Activated CD4-positive, CD25-positive, alpha-beta regulatory T cell treated with anti-CD3 and anti-CD28 coated beads, Interleukin-2, amount 50 U/mL, for 16 hours (primary cell): ENCODE measurements at places on chromosomes 13 and 19.
A peak's percentile ranks its signal among the peaks of the same experiment; 100 is the strongest.

GRCh38 chr13:53105890-53106289 lies 77.3 kb downstream of the OLFM4 start:
- no peak for DNase-seq

DNA sequence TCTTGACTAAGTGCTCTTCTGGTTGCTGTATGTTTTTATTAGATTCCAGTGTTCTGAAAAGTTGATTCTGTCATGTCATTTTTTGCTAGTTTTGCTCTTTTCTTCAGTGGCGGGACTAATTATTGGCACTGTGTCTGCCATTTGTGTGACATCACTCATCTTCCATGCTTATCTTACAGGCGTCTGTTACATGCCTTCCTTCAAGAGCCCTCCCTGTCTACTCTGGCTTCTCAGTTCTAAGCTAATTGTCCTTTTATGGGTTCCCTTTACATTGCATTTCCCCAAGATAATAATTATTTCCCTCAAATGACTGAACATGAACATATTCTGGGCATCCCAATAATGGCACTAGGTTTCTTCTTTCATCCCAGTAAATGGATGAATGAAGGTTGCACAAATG lies 459.1 kb downstream of the DCT start:
- no peak for DNase-seq

GRCh38 chr13:58806401-58806800 lies 1174.9 kb downstream of the PCDH17 start:
- DNase-seq: no peak

GRCh38 chr13:42279986-42280385 lies 8.0 kb downstream of the AKAP11 start:
- no peak for DNase-seq

DNA sequence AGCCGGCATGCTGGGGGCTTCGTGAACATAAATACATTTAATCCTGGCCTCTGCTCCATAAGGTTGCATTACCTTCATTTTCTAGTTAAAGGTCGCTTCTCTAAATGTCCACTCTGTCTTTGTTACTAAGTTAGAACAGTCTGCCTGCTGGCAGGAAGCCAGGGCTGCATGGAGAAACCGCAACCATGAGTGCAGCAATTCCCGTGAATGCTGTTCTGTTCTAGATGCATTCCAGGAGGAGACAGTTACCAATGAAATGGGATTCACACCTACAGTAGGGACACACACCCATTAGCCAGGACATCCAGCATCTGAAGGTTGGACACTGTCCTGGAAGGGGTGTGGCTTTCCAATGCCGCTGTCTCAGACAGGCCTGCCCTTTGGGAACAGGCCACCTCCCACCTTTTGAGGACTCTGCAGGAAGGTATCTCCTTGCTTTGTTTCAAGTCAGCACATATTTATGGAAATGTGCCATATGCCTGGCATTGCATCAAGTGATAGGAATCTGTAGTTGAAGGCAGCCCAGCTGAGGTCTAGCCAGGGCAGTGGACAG lies 129.7 kb downstream of the SLC7A1 start:
- DNase-seq: no peak

- no peak for DNase-seq
Observed at GRCh38 chr13:92221916-92222315, 823.5 kb downstream of the GPC5 start.

- no peak for DNase-seq
Observed at GRCh38 chr13:112576191-112576590, 11.8 kb downstream of the TUBGCP3 start.

- DNase-seq: no peak
Observed at GRCh38 chr13:109454167-109454917, 332.0 kb downstream of the IRS2 start.

- no peak for DNase-seq
Observed at GRCh38 chr19:19171821-19172532, 1.9 kb upstream of the MEF2B start.

GRCh38 chr19:41588497-41589209 lies 12.7 kb downstream of the CEACAM21 start:
- DNase-seq: no peak

DNA sequence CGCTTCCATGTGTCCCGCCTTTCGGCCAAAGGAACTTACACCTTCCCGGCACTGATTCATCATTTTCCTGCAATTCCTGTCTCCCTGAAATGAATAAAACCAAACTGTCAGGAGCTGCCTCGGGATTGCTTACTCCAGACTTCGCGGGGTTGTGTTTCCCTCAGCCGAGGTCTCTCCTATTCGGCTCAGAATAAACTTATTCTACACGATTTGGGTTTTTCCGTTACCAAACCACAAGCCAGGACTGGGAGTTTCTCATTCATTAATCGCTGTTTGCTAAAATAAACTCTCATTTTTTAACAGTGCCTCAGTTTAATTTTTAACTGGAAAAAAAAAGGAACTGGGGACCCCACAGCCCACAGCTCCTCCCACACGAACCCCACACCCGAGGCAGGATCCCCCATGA lies 667 bp downstream of the ZNF878 start:
- no peak for DNase-seq

DNA sequence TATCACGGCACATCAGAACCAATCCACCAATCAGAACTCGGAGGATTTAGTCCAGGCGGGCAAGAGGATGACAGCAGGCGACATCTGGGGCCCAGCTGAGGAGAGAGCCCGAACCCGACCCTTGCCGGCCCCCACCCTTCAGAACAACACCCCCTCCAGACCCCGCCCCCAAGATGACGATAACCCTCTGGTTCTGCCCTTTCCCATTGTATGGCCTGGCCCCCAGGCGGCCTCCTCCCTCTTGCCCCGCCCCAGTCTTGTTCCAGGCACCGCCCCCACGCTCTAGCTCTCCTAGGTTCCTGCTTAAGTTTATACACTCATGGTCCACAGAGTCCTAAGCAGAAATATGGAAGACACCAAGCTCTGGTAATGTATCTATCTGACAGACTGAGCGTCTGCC lies 2.8 kb upstream of the ZNF83 start:
- no peak for DNase-seq

GRCh38 chr19:11767633-11768133 lies 883 bp downstream of the ZNF441 start:
- DNase-seq: no peak

- DNase-seq: no peak
Observed at GRCh38 chr13:45105895-45106294, 14.4 kb upstream of the GTF2F2 start.

- DNase-seq: no peak
Observed at GRCh38 chr13:24212674-24213073, 52.2 kb downstream of the SPATA13 start.

GRCh38 chr13:90968166-90968904 lies 379.2 kb upstream of the MIR17HG start:
- DNase-seq: no peak

- no peak for DNase-seq
Observed at GRCh38 chr19:18515959-18516358, 5.9 kb downstream of the ELL start.

DNA sequence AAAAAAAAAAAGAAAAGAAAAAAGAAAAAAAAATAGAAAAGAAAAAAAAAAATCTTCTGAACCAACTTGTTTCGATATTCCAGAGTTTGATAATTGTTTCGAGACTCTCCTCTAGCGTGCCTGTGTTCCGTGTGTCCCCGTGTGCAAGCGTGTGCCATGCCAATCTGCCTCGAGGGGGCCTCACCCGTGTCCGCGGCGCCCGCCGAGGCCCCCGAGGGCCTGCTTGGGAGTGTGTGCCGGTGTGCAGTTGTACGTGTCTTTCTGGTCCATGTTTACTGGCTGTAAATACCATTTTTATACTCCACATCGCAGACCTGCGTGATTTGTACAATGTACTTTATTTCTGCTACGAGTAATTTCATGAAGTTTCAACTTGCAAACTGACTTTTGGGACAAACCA lies 69.9 kb upstream of the NFIC start:
- DNase-seq: no peak

DNA sequence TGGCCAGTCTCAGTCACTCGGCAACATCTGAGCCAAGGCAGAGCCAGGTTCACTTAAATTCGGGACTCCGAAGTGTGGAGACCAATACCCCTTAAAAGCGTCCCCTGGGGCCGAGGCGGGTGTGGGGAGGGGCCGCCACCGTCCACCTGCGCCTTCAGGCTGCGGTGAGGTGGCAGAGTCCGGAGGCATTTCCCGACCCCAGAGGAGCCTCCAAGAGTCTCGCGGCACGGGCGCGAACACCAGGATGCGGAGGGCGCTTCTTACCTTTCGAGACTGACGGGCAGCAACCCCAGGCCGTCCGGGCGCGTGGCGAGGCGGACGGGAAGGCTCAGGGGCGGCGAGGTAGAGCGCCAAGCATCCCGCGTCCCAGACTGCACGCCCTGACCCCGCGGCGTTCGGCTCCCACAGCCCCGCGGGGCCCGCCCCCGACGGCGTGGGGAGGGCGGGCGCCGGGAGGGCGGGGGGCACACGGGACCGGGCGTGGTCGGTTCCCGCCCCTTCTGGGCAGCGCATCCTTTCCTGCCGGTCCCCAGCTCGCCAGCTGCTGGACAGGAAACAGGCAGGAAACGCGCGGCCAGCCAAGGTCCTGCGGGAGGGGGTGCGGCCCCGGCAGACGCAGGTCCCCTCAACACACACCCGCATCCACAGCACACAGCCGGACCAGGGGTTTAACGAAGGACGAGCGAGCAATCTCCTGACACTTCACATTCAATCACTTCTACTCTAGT lies at the start of gene THSD1:
Gene THSD1 (minus strand): TSS at position 406 of the 728 bp plus-strand sequence. CDS start 3,572 bp downstream, outside the sequence.
- no peak for DNase-seq

- DNase-seq: no peak
Observed at GRCh38 chr13:61728471-61728870, 312.8 kb upstream of the PCDH20 start.

DNA sequence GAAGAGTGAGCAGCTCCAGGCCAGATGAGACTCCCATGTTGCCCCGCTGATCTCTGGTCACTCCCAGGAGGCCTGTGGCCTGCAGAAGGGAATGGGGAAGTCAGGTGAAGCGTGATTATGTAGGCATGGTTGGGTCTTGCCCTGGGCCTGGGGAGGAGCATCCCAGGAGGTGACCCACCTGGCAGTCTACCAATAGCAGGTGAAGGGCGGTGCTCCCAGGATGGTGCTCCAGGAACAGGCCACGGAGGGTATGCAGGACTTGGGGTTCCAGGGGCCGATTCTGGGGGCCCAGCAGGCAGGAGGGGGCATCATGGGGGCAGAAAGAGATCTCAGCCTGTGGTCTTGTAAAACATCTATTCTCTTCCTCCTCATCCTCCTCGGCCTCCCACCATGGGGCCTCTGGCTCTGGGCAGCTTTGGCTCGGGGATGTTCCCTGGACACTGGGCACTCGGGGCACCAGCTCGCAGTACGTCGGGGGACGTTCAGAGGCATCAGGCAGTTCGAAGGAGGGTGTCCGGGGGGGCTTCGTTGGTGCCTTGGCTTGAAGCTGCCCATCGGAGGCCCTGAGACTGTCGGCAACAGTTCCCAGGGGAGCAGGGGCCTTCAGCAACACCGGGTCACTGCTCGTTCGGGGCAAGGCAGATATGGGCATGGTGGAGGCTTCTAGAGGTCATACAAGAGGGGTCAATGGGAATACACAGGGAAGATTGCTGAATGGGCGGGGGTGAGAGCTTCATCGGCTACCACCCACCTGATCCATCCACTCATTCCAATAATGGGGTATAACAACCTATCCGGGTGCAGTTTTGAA lies 12.4 kb downstream of the SH2D3A start:
- no peak for DNase-seq

DNA sequence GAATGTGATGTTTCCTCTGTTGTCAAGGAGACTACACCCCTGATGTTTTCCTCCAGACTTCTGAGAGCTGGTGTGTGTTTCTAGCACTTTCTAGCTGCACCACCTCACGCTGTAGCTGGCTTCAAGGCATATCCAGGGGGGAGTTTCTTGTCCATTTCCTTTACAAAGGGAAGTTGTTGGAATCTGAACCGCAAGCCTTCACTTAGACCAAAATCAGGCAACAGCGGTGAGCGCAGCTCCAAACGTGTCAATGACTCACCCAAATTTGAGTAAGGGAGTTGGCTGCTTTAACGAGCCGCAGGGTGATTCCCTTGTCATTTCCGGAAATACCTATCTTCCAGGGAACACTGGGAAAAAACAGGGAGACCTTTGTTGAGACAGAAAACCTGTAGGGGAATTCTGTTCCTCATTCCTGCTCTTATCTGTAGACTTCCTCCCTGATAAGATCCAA lies 2.5 kb downstream of the LDLR start:
- peak; percentile 22 for DNase-seq

- no peak for DNase-seq
Observed at GRCh38 chr13:77548095-77548494, 12.6 kb downstream of the SCEL start.

GRCh38 chr19:5128251-5128935 lies 159.5 kb downstream of the KDM4B start:
- DNase-seq: no peak

- no peak for DNase-seq
Observed at GRCh38 chr19:18274219-18274780, at the start of gene IQCN. Gene IQCN (minus strand): TSS chr19:18274452. CDS start chr19:18269478, 4,974 bp downstream.

GRCh38 chr13:27011661-27012060 lies 159.9 kb downstream of the USP12 start:
- DNase-seq: no peak

DNA sequence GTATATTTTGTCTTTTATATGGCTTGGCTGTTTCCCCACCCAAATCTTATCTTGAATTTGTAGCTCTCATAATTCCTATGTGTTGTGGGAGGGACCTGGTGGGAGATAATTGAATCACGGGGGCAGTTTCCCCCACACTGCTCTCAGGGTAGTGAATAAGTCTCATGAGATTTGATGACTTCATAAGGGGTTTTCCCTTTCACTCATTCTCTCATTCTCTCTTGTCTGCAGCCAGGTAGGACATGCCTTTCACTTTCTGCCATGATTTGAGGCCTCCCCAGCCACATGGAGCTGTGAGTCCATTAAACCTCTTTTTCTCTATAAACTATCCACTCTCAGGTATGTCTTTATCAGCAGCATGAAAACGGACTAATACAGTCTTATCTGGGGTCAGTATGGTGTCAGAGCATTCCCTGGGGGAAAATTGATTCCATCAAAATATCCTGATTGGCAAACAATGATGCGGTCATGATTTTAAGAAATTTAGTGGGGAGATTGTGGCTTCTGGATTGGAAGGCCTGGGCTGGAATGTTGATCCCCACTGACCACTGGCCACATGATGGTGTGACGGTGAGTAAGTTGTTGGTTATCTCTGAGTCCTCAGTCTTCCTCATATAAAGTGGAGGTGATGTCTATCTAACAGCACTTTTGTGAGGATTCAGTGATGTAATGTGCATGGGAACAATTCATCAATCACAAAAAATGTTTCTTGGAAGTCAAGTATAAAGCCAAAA lies 27.5 kb upstream of the ANKRD10 start:
- no peak for DNase-seq

DNA sequence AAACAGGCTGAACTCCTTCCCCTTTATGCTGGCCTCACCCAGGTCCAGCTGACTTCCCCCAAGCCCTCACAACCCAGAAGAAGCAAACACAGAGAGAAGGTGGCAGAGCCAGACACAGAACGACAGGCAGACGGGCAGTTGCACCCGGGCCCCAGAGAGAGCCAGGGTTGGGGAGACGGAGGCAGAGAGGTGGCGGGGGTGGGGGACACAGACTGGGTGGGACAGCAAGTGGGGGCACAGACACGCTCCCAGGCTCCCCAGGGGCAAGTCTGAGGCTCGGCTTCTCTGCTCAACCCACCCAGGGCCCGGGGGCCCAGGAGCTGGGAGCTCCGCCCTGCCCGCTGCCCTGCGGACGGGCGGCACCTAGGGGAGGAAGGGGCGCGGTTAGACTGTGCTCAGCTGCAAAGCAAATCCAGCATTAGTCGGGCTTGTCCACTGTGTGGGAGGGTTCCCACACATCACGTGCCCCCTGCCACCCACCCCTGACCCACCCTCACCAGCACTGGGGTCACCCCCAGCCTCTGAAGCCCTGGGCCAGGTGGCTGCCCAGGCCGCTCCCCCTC lies 31.3 kb upstream of the ASF1B start:
- DNase-seq: no peak

GRCh38 chr19:17841371-17841809 lies 6.4 kb downstream of the JAK3 start:
- DNase-seq: no peak

GRCh38 chr19:55384131-55384919 lies at the start of gene TMEM238:
Gene TMEM238 (minus strand): TSS chr19:55384292. CDS start chr19:55384259, 33 bp downstream.
- DNase-seq: no peak
